ENCODE measurements at places on chromosomes 4 and X.

- DNase-seq, result no peak
Observed at GRCh38 chr4:143251779-143252178, 67.1 kb downstream of the USP38 start.

GRCh38 chrX:15059474-15059873, 186.3 kb downstream of the MOSPD2 start:
- DNase-seq, result no peak

- no peak for DNase-seq
Observed at GRCh38 chrX:152821145-152821765, 9.3 kb downstream of the CETN2 start.

GRCh38 chr4:101346351-101347266, 717 bp downstream of the PPP3CA start:
- peak; percentile 84 for DNase-seq

DNA sequence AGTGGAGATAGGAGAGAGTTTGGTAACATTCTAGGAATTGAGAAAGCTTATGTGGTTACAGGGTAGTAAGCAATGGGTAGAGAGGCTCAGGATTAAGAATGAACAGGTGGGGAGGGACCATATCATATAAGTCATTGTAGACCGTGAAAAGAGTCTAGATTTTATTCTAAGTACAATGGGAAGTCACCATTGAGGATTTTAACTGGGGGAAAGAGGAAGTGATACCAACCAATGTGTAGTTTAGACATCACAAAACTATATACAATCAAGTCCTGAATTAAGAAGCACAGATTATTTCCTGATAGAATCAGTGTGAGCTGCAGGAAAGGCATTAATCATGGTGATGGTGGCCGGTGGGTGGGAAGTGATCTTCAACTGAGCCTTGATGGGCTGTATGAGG, 178.3 kb upstream of the ZIC3 start:
- DNase-seq, result no peak

DNA sequence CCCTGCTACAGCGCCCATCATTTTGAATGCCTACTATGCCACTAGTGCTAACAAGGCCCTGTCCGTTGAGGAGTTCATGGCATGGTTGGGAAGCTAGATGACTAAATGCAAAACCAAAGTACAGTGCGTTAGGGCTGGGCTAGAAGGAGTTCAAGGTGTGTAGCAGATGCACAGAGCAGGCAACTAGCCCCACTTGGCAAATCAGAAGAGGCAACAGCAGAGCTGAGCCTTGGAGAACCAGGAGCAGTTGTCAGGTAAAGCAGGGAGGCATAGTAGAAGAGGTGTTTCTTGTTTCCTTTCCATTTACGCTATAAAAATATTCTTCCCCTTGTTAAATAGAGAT, 146.6 kb upstream of the CPEB2 start:
- no peak for DNase-seq

DNA sequence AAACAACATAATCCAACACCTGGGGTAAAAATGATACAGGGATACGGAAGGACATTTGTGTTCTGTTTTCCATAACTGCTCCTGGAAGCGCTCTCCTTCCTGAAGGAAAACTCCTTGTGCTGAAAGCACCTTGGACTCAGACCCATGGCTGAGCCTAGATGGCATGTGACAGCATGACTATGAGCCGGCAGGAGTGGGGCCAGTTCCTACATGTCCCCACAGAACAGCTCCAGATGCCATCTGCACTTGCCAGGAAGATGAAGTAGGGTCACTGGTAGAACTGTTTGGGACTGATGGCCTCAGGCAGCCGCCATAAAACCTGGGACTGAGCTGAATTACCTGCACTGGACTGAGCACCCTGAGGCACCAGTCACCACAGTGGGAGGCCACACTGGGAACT, 56.0 kb upstream of the BCLAF3 start:
- DNase-seq, result no peak

GRCh38 chr4:147351083-147351787, 129.7 kb upstream of the EDNRA start:
- DNase-seq, result no peak

- DNase-seq, result no peak
Observed at GRCh38 chr4:77009511-77010115, 60.1 kb downstream of the SEPTIN11 start.

GRCh38 chr4:79241846-79242245, 84.0 kb downstream of the NAA11 start:
- DNase-seq, result no peak

DNA sequence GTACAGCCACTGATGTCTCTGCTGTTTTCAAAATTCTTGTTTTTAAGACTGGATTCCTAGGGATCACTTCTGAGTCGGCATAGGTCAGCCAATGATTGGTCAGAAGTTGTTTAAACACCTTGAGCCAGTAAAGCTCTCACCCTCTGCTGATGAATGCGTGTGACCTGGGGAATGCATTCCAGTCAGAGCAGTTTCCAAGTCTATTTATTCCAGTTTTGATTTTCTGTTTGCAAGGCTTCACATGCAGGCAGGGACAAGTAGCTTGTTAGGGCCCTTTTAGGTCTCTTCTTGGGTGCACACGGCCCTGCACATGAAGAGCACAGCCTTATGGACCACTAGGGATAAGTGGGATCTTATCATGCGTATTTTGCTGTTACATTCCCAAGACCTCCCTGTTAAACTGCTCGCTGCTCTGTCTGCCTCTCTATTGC, 47.0 kb downstream of the KLHL15 start:
- DNase-seq, result no peak

GRCh38 chr4:140607852-140608251, 39.1 kb upstream of the UCP1 start:
- DNase-seq, result no peak

DNA sequence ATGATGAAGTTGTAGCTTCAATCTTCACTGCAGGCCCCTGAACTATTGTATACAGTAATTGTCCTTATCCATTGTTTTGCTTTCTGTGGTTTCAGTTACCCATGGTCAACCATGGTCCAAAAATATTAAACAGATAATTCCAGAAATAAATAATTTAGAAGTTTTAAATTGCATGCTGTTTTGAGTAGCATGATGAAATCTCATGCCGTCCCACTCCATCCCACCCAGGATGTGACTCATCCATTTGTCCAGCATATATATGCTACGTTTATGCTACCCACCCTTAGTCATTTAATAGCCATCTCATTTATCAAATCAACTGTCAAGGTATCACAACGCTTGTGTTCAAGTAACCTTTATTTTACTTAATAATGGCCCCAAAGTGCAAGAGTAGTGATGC, 34.5 kb downstream of the IQCM start:
- no peak for DNase-seq

GRCh38 chr4:152894673-152895072, 41.5 kb upstream of the FHDC1 start:
- DNase-seq, result no peak

- DNase-seq, result no peak
Observed at GRCh38 chr4:15961781-15962510, 1.0 kb downstream of the FGFBP2 start.

DNA sequence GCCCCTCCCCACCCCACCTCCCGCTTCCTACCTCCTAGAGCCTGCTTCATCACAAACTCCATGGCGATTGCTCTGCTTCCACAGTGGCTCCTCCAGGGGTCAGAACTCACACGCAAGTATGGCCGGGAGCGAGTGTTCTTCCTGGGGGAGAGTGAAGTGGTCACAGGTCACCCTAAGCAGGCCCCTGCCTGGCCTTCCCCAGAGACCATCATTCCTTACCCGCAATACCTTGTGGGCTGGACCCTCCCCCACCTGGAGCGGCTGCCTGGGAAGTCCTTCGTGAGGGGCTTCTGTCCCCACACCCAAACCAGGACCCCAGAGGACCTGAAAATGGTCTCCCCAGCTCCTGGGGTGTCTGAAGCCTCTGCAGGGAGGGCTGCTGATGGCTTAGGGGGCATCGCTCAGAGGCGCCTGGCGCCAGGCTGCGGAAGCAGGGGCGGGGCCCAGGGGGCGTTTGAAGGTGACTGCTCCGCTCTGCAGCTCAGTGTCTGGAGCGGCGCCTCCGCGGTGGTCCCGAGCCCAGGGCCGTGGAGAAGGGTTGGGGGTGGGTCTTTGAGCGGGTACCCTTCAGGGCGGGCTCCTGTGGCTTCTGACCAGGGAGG, 1.4 kb downstream of the CPLX1 start:
- no peak for DNase-seq

DNA sequence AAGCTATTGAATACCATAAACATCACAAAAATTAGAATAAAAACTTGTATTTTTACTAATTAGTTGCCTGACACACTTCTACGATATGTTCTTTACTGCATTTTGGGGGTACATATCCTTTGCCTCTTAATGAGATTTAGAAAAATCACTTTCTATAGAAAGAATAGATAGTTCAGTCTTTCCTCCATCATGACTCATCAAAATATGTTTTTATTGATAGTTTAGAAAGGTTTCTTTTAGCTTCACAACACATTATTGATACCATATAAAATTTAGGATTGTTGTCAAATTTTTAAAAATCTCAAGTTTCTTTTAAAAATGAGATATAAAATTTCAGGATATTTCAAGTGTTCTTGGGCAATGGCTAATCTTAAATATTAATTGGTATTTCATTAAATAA, 74.5 kb upstream of the NOCT start:
- DNase-seq, result no peak
